ENCODE measurements at places on chromosomes 16 and 17.

DNA sequence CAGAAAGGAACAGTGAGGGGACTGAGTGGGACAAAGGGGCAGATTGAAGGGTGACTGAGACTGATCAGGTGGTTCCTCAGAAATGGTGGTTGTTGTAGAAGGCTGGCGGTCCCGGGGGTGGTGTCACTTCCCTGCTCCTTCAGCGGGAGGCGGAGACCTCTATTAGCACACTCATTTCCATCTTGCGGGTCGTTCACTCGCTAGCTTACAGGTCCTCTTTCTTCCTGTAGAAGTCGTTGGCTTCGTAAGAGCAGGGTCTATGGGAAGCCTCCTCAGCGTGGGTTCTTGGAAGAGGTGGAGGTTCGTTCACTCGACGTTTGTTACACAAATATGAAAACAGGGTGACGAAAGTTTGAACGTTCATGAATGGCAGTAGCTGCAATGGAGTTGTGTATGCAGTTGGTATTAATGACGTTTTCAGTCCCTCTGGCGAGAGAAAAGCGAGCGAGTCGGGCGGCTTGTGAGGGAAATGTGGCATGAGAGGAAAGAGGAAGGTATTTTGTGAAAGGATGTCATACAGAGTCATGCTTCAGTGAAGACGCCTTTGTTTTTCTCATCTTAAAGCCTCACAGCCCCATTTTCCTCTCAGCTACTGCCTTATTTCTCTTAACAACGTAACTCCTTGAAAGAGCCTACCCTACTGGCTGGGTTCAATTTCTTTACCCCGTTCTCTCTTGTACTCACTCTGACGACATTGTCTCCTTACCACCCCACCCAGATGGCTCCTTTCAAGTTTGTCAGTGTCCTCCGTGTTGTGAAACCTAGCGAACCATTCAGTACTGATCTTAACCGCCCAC lies 667 bp downstream of the EFCAB13 start:
- DNase-seq = peak; percentile 15

DNA sequence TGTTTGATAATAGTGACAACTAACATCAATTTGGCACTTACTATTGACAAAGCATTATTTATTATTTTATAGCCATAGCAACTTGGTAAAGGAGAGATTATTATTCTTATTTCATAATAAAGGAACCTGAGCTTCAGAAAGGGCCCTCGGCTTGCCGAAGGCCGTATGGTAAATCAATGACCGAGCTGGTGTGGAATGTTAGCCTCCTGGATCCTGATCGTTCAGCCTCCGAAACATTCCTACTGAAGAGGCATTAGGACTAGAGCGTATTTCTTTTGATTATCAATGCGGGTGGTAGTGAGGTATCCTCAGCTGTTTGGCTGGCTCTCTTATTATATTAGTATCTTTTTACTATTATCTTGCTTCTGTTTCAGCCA lies 199.3 kb upstream of the TBX2 start:
- DNase-seq = no peak

DNA sequence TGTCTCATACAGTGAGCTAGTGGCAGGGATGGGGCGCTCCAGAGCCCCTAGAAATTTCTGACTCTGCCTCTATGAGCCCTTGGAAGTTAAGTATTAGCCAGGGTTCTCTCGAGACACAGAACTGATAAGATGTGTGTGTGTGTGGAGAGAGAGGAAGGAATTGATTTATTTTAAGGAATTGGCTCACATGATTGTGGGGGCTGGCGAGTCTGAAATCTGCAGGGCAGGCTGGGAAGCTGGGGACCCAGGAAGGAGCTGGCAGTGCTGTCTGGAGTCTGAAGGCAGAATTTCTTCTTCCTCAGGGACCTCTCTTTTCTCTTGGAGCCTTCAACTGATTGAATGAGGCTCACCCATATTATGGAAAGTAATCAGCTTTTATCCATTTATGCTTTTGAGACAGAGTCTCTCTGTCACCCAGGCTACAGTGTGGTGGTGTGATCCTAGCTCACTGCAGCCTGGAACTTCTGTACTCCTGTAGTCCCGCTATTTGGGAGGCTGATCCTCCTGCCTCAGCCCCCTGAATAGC lies 16.8 kb downstream of the LRRC75A start:
- no peak for DNase-seq

DNA sequence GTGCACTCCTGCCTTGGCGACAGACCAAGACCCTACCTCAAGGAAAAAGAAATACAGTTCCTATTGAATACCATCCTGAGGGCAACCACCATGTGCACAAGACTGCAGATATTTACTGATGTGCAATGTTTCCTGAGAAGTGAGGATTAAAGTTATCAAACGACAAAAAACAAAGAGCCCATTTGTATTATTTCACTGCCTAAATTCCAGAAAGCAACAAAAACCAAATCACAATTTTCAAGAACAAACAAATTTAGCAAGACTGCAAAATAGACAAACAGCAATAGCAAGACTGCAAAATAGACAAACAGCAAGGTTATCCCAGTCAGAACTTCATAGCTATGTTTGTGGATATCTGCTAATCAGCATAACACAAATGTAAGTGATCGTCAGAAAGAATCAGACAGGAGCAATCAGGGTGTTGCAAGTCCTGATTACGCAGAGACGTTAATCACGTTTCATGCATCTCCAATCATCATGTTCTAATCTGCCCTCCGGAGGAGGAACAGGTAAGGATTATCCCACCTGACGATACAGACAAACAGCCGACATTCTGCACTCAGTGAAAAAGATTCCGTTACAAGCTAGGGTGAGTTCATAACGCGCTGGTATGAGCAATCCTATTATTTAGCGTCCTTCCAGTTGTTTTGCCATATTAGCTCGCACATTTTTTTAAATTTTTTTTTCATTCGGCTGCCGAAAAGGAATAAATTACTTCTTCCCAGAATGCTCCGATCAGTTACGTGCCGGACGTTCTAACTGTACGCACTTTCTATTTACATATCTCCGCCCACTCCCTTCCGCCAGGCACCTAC lies 2.9 kb downstream of the TMEM107 start:
- DNase-seq = peak; percentile 79

DNA sequence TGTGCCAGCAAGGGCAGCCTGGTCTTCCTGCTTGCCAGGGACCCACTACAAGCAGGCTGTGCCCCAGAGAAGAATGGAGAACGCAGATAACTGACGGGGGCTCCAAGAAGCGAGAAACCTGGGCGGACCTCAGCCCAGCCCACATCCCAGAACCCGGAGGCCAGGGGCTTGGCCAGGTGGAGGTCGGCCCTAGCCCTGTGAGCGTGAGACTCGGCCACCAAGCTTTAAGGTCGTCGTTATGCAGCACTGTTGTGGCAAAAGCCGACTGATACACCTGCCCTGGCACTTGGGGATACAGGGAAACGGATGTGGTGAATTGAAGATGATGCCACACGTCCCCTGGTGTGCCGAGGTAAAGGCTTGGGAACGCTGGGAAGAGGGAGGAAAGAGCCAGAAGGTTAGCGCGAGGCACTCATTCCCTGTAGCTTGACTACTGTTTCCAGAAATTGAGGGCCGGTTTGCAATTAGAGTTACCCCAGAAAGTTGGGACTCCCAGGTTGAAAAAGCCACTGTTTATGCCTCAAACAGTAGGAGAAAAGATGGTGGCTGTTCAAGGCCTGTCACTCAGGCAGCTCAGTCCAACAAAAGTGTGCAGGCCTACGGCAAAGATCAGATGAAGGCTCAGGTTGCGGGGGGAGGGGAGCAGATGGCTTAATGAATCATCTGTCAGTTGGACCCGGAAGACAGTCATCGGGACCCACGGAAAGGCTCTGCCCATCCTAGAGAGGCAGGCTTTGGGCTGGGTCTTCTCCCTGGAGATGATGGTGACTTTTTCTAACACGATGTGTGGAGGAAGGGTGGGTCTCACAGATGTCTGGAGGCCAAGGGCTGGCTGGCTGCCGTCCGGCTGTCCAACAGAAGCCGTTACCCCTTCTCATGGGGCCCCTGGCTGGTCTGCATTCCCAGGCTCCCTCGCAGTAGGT lies 45.6 kb upstream of the BAHCC1 start:
- no peak for DNase-seq

- DNase-seq = no peak
Observed at GRCh38 chr17:22278302-22279275, 586.3 kb downstream of the KCNJ18 start.

DNA sequence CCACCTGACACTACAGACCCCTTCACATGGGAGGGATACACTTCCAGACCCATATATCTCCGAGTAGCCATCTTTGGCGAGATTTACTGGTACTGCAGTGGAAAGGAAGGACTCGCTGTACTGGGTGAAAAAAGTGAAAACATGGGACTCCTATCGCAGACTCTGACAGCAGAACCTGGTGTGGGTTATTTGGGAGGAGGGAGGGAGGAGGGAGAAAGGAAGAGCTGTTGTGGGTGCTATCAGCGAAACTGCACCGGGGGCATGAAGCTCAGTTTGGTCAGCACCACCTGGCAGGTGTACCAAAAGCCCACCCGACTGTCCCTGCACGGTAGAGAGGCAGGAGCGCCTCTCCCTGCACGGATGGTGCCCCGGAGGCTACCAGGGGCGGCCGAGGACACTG lies 5.0 kb downstream of the HBQ1 start:
- DNase-seq = no peak

- peak; percentile 23 for DNase-seq
Observed at GRCh38 chr16:66549284-66550131, at the start of gene TK2. Gene TK2 (minus strand): TSS chr16:66550122. CDS start chr16:66550061, 61 bp downstream.

DNA sequence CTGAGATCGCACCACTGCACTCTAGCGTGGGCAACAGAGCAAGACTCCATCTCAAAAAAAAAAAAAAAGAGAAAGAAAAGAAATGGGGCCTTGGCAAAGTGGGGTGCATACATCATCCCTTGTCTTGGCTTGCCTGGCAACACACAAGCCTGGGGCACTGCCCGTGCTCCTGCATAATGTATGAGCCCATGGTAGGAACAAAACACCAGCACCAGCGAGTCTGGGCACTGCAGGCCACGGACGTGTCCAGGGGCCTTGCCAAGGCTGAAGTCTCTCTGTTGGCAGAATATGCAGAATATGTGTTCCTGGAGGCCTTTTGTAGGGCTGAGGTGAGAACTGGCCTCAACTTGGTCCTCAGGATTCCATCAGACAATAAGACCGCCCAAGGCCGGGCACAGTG lies 15.7 kb upstream of the ALDOA start:
- DNase-seq = no peak

GRCh38 chr16:54847609-54848008 lies 83.1 kb upstream of the IRX5 start:
- no peak for DNase-seq

- no peak for DNase-seq
Observed at GRCh38 chr17:61196302-61196704, 203.3 kb upstream of the TBX2 start.

- DNase-seq = no peak
Observed at GRCh38 chr17:17810084-17810894, 26.5 kb downstream of the SREBF1 start.

DNA sequence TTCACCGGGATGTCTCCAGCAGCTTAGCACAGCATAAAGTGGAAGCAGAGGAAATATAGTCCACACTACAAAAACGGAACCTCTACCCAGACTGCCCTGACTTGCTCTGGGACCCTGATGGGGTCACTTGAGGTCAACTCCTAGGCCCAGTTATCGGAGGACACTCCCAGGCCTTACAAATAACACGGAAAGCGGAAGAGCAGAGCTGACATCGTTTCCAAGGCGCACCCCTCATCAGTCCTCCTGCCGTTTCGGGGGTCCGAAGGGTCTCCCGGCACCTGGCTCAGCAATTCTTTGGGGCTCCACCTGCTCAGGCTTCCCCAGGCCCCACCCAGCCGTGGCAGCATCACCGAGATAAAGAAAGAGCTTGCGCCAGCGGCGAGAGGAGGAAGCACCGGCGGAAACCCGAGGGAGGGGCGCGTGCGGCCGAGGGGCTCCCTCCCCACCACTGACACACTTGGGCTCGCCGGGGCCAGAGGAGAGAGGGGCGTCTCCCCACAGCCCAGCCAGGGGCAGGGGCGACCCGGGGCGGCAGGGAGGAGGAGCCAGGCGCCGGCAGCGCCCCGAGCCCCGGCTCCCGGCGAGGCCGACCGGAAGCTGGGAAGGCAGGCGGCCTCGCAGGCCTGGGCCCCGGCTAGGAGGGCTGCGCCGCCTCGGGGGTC lies 727 bp downstream of the CORO7 start:
- no peak for DNase-seq

DNA sequence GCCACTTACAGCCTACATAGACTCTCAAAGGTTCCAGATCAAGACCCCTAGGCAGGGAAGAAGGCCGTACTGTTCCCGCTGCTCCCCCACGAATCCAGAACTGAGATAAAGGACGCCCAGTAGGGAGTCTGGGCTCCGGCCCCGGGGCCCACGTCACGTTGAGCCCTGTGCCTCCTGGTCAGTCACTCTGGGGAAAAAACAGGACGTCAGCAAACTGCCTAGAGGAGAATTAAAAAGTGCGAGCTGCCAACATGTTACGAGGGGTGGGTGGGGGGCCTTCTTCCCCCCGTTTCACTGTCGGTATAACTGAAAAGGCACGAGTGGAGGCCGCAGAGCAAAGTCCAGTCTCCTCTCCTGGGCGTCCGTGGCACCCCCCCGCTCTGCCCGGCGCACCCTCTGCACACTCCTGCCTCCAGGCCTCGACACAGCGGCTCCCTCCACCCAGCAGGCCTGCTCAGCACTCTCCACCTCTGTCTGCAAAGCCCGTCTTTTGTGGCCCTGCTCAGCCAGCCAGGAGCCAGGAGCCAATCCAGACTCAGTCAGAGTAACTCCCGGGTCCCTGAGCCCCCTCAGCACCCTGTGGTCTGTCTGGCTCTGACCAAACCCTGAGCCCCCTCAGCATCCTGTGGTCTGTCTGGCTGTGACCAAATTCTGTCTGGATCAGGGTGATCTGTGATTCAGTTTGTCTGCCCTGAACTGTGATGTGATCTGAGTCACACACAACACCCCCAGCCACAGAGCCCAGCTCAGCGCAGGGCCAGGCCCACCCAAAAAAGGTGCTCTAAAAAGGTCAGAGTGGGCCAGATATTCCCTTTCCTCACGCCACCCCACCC lies 6.2 kb downstream of the ITGAE start:
- DNase-seq = peak; percentile 43

DNA sequence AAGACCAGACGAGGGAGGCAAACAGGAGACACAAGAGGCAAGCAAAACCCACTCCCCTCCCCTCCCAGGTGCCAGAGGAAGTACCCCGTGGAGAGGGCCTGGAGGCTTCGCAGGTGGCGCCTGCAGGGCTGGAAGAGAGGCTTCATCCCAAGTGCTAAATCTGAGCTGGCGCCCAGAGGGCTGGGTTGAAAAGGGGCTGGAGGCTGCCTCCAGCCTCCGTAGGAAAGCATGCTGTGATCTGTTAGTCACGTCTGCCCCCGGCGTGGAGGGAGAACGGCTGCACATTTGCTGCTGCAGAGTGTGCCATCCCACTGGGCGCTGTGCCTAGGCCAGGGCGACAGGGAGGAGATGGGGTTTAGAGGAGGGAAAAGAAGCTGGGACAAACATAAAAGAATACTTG lies 16.9 kb downstream of the RPH3AL start:
- DNase-seq = no peak

- DNase-seq = no peak
Observed at GRCh38 chr16:72815348-72816318, 232.3 kb downstream of the ZFHX3 start.

DNA sequence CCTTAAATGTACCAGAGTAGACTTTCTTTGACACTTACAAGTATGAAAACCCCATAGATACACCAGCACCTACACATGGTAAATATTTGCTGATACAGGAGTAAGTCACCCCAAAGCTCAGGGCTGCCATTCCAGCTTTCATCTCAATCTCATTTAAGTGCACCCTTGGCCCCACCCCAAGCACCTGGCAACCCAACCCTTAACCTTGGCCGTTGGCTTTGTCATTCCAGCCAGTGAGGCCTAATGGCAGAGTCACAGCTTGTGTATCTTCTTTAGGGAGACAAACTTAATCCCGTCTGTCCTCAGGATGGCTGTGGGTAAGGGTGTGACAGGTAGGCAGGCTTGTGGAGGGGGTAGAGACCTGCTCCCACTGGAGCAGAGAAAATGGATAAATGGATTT lies 31.5 kb upstream of the TMEM220 start:
- DNase-seq = no peak

- DNase-seq = no peak
Observed at GRCh38 chr16:12225806-12226465, 249.4 kb downstream of the SNX29 start.
